ENCODE measurements at places on chromosomes 2 and 18. TPM values are rescaled to one million over a fixed set of nuclear protein-coding genes. Genes with fewer than 3 reads are reported as not detected.

Gene SULT1C4
- total RNA-seq, result 10.6 TPM

Gene SLC14A1
- 21.8 TPM for total RNA-seq

Gene SP5
- 1.9 TPM for total RNA-seq

GRCh38 chr2:52886556-52886955, 881.0 kb upstream of the CHAC2 start:
- H3K27ac ChIP-seq, result no peak overlapping the region
- no peak overlapping the region for H3K4me3 ChIP-seq
- H3K27me3 ChIP-seq, result no peaks in the 10 kb centered on the region
- no peaks in the 10 kb centered on the region for H3K36me3 ChIP-seq

DNA sequence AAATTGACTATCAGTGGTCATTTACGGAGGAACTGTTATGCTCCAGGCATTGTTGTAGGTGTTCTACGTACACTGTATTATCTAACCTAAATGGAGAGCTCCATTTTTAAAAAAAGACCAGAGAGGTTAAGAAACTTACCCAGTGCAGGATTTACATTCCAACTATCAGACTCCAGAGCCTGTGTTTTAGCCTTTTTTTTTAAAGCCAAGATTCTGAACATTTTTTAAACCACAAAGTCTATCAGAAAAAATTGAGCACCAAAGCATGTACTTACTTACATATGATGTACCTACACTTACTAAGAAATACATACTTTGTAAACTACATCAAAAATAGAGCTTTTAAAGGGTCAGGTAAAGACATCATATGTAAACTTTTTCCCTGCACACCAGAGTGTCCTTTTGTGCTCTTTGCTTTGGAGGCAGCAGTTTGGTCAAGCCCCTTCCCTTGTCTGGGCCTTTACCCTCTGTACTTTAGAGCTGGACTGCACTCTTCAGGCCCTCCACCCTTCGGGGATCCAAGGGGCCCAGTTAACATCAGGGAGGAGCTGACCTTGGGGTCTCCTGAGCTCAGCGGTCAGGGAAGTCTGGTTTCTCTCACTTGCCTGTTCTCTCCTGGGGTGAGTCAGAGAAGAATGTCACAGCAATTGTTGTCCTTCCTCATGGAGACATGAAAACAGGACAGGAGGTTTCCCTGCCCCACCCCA, 58.4 kb downstream of the ITGB1BP1 start:
- H3K36me3 ChIP-seq, result peaks cover 69% of the 10 kb centered on the region
- no peak for DNase-seq
- no peaks in the 10 kb centered on the region for H3K27me3 ChIP-seq
- no peak overlapping the region for H3K27ac ChIP-seq
- H3K4me3 ChIP-seq, result no peak overlapping the region
- no peaks in the 10 kb centered on the region for H3K4me1 ChIP-seq
